T-helper 17 cell (primary cell): ENCODE measurements at places on chromosomes 2 and 18. TPM values are rescaled to one million over a fixed set of nuclear protein-coding genes. Genes with fewer than 3 reads are reported as not detected.

GRCh38 chr2:63257473-63257872, 206.8 kb downstream of the OTX1 start:
- no peak for DNase-seq

- no peak for DNase-seq
Observed at GRCh38 chr18:6279308-6279707, 135.4 kb downstream of the L3MBTL4 start.

GRCh38 chr18:59577386-59577655, 119.9 kb downstream of the CCBE1 start:
- DNase-seq = no peak

Gene IL1B
- 30.8 TPM for total RNA-seq

DNA sequence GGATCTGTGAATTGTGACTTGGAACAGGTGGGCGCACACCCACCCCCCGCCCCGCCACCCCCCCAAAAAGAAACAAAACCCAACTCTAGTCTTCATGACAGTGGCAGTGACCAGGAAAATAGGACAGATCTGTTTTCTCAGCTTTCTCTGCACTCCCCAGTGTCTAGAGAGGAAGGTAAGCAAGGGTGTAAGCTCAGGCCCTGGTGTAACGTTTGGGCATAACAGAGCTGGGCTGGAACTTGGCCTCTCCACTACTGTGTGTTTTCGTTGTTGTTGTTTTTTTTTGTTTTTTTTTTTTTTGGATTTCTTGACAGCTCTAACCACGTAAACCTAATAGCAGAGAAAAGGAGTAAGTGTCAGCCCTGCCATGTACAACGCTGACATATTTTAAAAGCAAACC, 1160.8 kb downstream of the DPP10 start:
- DNase-seq = no peak

Gene IL1A
- total RNA-seq = 0.35 TPM

- DNase-seq = no peak
Observed at GRCh38 chr2:586641-587076, 90.5 kb downstream of the TMEM18 start.

GRCh38 chr2:9663008-9663879, 32.4 kb upstream of the YWHAQ start:
- DNase-seq = no peak

DNA sequence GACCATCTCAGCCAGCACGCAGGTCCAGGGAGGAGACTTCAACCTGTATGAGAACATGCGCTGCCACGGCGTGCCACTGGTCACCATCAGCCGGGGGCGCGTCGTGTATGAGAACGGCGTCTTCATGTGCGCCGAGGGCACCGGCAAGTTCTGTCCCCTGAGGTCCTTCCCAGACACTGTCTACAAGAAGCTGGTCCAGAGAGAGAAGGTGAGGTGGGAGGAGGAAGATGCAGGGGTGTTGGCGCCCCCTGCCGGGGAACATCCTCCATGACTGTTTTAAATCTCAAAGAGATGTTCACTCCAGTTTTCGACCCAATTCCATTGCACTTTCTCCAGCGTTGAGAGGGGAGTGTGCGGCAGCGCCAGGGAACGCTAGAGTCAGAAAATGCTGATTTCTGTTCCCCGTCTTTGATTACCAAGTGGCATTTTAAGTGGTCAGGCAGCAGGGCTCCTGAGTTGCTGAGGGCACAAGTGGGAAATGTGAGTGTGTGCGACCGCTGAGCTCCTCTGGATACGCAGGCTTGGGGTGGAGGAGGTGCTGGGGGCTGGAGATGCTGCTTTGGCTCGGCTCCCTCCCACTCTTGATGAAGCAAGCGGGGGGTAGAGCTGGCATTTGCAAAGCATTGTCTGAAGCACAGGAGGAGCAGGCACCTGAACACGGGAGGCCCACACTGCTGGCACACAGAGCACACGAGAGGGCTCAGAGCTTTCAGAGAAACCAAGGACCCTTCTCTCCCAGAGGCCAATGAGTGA, 27.7 kb upstream of the MAPRE3 start:
- DNase-seq = peak; percentile 34

DNA sequence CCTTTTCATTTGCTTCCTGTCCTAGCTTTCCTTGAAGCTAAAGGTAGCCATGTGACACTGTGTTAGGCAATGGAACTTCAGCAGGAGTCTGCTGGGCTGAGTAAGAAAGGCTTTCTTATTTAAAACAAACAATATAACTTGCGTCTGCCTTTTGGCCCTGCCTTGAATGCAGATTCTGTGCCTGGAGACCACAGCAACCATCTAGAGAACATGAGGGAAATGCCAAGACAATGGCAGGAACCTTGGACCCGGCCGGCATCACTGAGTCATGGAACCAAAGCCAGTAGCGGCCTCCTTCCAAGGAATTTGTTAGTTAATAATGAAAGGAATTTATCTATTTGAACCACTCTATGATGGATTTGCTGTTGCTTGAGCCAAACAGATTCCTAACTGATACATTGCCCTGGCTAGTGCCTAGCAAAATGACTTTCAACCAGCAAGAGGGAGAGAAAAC, 207.5 kb upstream of the EPHA4 start:
- no peak for DNase-seq

- no peak for DNase-seq
Observed at GRCh38 chr2:236239276-236240065, 24.7 kb downstream of the ASB18 start.

GRCh38 chr2:105802587-105802986, 57.9 kb downstream of the NCK2 start:
- DNase-seq = peak; percentile 57
